ENCODE measurements at places on chromosomes 1 and 21. TPM values are rescaled to one million over a fixed set of nuclear protein-coding genes. Genes with fewer than 3 reads are reported as not detected.

DNA sequence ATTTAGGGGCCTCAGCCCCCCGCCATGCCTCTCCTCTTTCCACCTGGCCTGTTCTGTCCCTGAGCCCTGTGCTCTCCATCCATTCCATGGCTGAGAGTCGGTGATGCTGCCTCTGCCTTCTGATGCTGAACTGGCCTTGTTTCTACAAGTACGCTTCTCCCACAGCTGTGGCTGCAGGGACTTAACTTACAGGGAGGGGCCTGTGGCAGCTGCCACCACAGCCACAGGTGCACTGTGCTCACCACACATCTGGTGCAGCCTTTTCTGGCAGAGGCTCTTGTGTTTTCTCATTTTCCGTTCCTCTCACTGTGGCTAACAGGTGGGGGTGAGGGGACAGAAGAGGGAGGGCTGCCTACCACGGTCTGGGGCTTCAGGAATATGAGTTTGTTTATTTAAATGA, 4.2 kb downstream of the FMO1 start:
- DNase-seq, result no peak

DNA sequence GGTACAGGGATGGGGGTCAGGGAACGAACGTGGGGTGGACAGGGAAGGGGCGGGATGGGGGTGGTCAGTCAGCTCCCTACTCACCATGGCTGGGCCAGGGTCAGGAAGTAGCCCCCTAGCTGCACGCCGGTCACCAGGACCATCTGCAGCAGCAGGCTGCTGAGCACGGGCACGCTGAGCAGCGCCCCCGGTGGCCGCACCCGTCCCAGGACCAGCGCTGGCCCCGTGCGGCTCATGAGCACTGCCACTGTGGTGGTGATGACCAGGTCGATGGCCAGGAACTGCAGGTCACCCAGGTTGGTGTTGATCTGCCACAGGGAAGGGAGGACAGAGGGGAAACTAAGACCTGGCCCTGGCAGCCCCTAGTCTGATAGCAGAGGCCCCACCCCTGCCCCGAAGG, 6.5 kb upstream of the MFAP2 start:
- no peak for DNase-seq

DNA sequence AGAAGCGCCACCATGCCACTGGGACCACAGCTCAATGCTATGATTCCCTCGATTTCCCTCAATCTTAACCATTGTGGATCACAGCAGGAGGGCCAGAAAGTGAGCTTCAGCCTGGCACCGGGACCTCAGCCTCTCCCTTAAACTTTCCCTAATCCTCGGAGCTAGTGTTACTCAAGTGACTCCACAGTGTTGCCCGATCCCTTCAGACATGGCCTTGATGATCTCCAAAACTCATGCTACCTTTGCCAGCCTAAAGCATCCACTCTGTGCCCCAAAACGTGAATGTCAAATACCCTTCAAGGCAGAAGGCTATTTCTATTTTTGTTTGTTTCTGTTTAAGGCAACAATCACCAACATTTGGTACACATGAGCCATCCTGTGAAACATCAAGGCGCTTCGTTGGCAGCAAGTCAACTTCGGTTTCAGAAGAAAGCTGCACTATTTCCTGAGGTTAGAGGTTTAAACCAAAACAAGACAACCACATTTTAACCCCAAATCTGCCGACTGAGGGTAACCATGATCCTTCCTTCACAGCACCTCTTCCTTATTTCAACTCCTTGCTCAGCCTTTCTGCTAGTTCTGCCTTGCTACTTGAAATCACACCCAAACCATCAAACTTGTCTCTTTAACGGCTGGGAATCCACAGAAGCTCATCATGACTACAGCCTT, 94.4 kb upstream of the KRTAP19-8 start:
- DNase-seq, result no peak

Gene CD160
- total RNA-seq, result not detected

Data from MCF 10A (cell line).